H1 (cell line): ENCODE measurements at places on chromosomes 7 and 10. TPM values are rescaled to one million over a fixed set of nuclear protein-coding genes. Genes with fewer than 3 reads are reported as not detected.
A peak's percentile ranks its signal among the peaks of the same experiment; 100 is the strongest.

DNA sequence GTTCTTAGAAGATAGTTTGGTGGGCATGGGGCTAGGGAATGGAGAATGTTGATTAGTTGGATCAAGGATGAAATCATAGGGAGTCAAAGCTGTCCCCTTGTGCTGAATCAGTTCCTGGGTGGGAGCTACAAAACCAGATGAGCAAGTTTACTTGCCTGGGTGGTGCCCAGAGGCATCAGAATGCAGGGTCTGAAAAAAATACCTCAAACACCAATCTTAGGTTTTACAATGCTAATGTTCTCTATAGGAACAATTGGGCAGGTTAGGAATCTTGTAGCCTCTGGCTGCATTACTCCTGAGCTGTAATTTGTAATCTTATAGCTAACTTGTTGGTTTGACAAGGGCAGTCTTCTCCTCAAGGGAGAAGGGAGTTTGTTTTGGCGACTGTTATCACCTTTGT lies 34.4 kb downstream of the LHFPL3 start:
- DNase-seq = no peak

DNA sequence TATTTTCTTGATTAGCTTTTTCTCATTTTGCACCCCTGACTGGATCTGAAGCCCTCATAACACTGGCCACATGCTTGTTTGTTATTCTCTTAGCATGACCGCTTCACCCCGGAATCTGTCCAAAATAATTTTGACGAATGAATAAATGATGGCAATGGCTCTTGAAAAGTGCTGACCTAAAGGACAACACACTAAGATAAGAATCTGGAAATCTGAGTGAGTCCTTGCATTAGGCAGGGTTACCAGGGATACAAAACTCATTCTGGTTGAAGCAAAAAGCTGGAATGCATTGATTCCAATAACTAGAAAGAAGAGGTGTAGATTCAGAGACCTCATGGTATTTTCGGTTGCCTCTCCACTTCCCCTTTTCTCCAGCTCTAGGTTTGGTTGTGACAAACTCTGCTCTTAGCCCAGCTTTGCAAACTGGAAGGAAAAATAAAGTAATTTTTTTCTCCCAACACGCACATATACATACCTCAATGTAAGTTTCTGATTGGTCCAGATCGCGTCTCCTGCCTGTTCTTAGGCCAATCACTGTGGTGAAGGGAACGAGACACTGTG lies 157.4 kb downstream of the SKIDA1 start:
- no peak for DNase-seq

DNA sequence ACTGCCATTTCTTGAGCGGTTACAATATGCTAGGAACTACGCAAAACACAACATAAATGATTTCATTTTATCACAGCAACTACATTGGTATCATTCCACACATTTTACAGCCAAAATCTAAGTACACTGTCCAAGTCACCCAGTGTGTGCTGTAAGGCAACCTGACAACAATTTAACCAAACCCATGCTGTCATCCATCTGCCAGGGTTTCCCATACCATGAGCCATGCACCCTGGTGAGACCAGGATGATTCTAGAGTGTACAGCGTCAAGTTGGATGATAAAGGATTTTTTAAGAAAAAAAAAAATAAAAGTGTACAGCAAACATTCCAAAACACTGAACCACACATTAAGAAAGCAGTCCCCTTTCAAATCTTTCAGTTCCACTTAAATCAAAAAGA lies 52.9 kb downstream of the PIK3AP1 start:
- no peak for DNase-seq

The ADRA2A gene
- polyA plus RNA-seq = 6.2 and 7.6 TPM in 2 replicates

DNA sequence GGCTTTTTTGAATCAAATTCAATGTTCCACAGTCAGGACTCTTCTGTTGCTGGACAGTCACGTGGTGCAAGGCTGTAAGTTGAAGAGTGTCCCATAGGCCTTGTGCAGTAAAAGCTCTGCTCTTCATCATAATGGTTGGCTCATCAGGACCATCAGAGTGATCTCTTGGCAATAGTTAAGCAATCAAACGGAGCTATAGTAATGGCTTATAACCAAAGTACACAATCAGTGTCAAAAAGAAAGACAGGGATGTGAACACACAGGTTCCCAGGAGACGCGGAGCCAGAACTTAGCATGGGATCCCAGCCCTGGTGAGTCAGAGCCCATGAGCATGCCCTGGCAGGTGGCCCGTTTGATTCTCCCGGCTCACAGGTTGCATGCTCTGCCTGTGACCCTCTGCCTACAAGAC lies 10.8 kb upstream of the GPNMB start:
- no peak for DNase-seq

DNA sequence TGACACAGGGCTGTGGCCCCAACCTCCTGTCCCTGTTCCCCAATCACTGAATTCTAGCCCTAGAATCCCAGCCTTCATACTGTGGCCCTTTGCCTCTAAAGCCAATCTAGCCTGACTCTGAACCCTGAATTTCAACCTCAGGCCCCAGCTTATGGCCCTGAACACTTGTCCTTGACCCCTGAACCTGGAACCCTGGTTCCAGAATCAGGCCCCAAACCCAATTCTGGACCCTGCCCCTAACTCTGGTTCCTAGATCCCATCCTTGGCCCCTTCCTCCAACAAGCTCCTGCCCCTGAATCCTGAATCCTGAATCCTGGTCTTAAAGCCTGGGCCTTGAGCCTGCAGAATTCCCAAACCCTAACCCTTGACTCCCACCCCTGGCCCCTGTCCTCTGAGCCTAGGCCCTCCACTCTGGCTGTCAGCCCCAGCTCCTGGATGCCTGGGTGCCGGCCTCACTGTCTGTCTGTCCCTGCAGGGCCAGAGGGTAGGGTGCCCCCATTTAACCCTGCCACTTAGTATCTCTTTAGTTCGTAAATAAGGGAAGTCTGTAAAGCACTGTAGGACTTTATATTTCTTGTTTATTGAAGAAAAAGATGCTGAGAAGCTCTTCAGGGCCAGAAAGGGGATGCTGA lies 1.3 kb downstream of the INPP5A start:
- no peak for DNase-seq

The EPO gene
- polyA plus RNA-seq = 0.42 and 0.67 TPM in 2 replicates

GRCh38 chr10:13865758-13866491 lies 279.2 kb downstream of the PRPF18 start:
- peak; percentile 51 for DNase-seq

The LBX1 gene
- not detected in 2 replicates for polyA plus RNA-seq

- DNase-seq = no peak
Measured at GRCh38 chr7:151012031-151012692, 12.1 kb downstream of the ATG9B start.

GRCh38 chr7:110854166-110854565 lies 236.8 kb upstream of the LRRN3 start:
- no peak for DNase-seq

The NXPH1 gene
- 0.14 and 0.24 TPM in 2 replicates for polyA plus RNA-seq

The FXYD4 gene
- not detected in 2 replicates for polyA plus RNA-seq

The MYOZ1 gene
- 3.0 and 3.3 TPM in 2 replicates for polyA plus RNA-seq

The TWIST1 gene
- 0.29 and 0.75 TPM in 2 replicates for polyA plus RNA-seq
